H4 (cell line): ENCODE measurements at places on chromosomes 12 and 14. TPM values are rescaled to one million over a fixed set of nuclear protein-coding genes. Genes with fewer than 3 reads are reported as not detected.

SLC25A21 gene
- not detected in 2 replicates for total RNA-seq

PRDM4 gene
- total RNA-seq: 20.3 and 35.0 TPM in 2 replicates

GRCh38 chr12:125310461-125310860, 245.2 kb downstream of the AACS start:
- DNase-seq: no peak

- DNase-seq: no peak
Observed at GRCh38 chr12:79645235-79645630, 45.5 kb downstream of the PAWR start.

- DNase-seq: no peak
Observed at GRCh38 chr14:34172550-34173368, 221.9 kb upstream of the EGLN3 start.

- DNase-seq: no peak
Observed at GRCh38 chr12:3150931-3151835, 74.0 kb downstream of the TSPAN9 start.
